Mammary epithelial cell (primary cell): ENCODE measurements at places on chromosomes 1 and 21. TPM values are rescaled to one million over a fixed set of nuclear protein-coding genes. Genes with fewer than 3 reads are reported as not detected.

GRCh38 chr1:56452027-56453011 lies 127.0 kb downstream of the PLPP3 start:
- DNase-seq, result no peak

RIIAD1 gene
- polyA plus RNA-seq, result not detected

DNA sequence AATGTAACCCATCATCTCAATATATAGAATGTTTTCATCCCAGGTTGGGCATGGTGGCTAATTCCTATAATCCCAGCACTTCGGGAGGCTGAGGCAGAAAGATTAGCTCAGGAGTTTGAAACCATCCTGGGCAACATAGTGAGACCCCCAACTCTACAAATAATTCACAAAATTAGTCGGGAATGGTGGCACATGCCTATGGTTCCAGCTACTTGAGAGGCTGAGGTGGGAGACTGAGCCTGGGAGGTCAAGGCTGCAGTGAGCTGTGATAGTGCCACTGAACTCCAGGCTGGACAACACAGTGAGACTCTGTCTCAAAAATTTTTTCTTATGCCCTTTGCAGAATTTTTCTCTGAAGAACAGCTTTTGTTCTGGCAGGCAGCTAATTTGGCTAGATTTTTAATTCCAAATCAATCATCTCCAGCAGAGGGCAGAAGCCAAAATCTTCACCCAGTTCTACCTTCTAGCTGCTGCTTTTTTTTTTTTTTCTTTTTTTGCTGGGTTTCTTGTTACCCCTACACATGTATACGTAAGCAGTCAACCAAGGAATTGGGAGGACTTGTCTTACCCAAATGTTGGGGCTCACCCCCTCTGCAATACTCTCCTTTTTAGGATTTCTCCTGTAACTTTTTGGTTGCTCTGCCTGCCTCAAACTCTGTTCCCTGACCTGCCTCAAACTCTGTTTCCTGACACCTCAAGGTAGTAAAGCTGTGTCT lies 2.7 kb upstream of the RAD54L start:
- DNase-seq, result no peak

- peak; percentile 35 for DNase-seq
Observed at GRCh38 chr1:46547481-46548383, 3.7 kb downstream of the KNCN start.

- DNase-seq, result no peak
Observed at GRCh38 chr21:46374761-46375389, 50.9 kb downstream of the PCNT start.

SPRR2B gene
- not detected for polyA plus RNA-seq

GRCh38 chr21:42781971-42782722 lies 97.2 kb downstream of the WDR4 start:
- DNase-seq, result no peak

WNT3A gene
- 0.02 TPM for polyA plus RNA-seq

DNA sequence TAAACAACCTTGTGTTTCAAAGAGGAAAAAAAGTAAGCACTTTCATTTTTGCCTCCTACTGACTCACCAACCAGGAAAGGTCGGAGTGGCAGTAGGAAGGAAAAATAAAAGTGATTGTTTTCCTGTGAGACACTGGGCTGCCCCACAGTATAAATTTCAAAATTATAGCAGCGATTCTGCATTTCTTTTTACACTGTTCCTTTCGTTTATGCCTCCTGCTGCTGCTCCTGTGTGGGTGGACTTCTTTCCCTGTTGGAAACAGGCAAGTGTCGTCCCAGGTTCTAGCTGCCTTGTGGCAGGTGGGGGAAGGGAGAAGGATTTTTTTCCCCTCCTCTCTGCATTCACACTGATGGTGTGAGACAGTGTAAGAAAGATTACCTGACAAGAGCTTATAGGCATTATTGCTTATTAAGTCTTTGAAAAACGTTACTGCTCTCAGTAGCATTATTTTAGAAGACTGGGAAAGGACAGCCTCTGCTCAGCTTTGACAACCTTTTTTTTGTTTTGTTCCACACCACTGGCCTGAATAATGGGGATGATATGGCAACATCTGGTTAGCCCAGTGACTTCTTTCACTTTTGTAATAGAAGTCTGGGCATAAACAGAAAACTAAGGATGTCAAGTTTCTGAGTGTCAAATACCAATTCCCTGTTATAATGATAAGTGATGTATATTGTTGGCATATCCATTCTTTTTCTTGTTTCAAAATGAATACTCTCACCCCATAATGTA lies 77.9 kb downstream of the NEK7 start:
- DNase-seq, result peak; percentile 57

CACNA1S gene
- polyA plus RNA-seq, result not detected

DNA sequence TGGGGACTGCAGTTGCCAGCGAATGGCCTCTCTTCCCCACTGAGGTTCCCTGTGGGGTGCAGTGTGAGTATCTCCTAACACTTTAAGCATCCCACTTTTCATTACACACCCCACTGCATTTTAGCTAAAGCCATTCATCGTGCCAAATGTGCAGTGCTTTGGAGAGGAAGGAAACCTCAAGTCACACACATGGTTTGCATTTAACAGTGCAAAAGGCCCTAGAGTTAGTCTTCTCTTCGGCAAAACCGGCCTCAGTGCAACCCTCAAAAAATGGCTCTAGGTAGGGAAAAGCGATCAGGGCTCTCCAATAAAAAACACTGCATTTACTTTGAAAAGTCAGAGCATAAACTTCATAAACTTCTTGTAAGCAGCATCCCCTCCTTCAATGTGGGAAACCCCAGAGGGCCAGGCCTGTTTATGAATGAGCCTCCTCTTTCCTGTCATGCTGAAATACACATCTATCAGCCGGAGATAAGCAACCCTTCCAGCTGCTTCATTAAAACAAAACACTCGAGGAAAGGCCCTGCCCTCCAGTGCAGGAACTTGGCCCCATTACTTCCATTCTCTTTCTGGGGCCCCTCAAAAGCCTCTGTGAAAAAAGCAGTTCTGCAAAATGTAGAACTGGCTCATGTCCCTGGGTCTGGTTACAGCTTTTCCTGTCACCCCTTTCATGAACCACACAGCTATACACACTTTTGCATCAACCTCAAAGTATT lies 184.0 kb downstream of the CDC7 start:
- no peak for DNase-seq

DNA sequence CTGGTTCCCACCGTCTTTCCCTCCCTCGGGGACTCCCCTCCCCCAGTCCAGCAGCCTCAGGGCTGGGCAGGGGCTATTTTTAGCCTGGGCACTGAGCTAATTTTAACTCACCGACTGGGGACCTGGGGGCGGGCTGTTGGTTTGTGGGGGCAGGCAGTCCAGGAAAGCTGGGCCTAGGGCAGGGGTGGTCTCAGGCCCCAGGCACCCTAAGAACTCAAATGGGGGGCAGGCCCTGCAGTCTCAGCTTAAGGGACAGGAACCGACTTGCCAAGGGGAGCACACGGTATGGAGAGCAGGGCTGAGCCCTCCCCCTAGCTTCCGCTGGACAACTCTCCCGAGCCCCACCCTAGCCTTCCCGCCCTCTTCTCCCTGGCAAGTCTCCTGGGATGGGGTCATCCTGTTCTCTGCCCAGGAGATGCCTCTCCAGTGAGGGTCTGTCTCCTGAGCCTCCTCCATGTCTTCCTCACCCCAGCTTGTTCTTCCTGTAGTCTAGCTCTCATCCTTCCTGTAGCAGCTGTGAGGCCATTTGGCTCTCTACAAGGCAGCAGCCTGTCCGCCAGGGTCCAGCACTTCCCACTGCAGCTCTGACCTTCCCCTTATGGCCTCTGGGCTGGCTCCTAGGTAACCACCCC lies 10.1 kb downstream of the MEF2D start:
- no peak for DNase-seq
